ENCODE measurements at places on chromosomes 5 and 9. TPM values are rescaled to one million over a fixed set of nuclear protein-coding genes. Genes with fewer than 3 reads are reported as not detected.

SHROOM1 gene
- total RNA-seq, result 4.2 TPM

NEUROG1 gene
- not detected for total RNA-seq

NFIB gene
- total RNA-seq, result 0.05 TPM

ZNF462 gene
- total RNA-seq, result 0.71 TPM

LMX1B gene
- not detected for total RNA-seq

LECT2 gene
- not detected for total RNA-seq

BHMT2 gene
- total RNA-seq, result not detected

TTC23L gene
- not detected for total RNA-seq

PDLIM7 gene
- total RNA-seq, result 34.8 TPM

FAM153A gene
- 8.6 TPM for total RNA-seq

IRX1 gene
- total RNA-seq, result not detected

ANKRD31 gene
- total RNA-seq, result 0.29 TPM

ITK gene
- 307 TPM for total RNA-seq

MAML1 gene
- 37.0 TPM for total RNA-seq

TBCA gene
- total RNA-seq, result 151 TPM

C1QTNF3 gene
- total RNA-seq, result 3.9 TPM

KCTD16 gene
- total RNA-seq, result not detected

PPP1R26 gene
- 0.49 TPM for total RNA-seq

IGFBPL1 gene
- not detected for total RNA-seq

GABBR2 gene
- total RNA-seq, result not detected

SUSD3 gene
- 80.6 TPM for total RNA-seq

HCN1 gene
- total RNA-seq, result not detected

S1PR3 gene
- total RNA-seq, result 0.22 TPM

COL27A1 gene
- total RNA-seq, result 1.2 TPM

PRR16 gene
- not detected for total RNA-seq

MARCOL gene
- not detected for total RNA-seq

ADAMTS6 gene
- 1.1 TPM for total RNA-seq

IL4 gene
- total RNA-seq, result 12.7 TPM

IL9 gene
- 0.51 TPM for total RNA-seq

OR1J2 gene
- total RNA-seq, result not detected

CDH9 gene
- total RNA-seq, result not detected

GRXCR2 gene
- total RNA-seq, result not detected

RNF130 gene
- 4.8 TPM for total RNA-seq

PCDHA1 gene
- not detected for total RNA-seq

UGT3A2 gene
- total RNA-seq, result 0.25 TPM

RGS7BP gene
- total RNA-seq, result not detected

PCDHB9 gene
- not detected for total RNA-seq

MYMK gene
- total RNA-seq, result not detected

SNCB gene
- not detected for total RNA-seq

SLC36A3 gene
- not detected for total RNA-seq

HSD17B3 gene
- not detected for total RNA-seq

PCDHGA7 gene
- 0.24 TPM for total RNA-seq

FBN2 gene
- not detected for total RNA-seq

C5orf52 gene
- total RNA-seq, result not detected

PCA3 gene
- total RNA-seq, result not detected

SLU7 gene
- 48.6 TPM for total RNA-seq

TMOD1 gene
- total RNA-seq, result 1.6 TPM

NDST1 gene
- total RNA-seq, result 0.49 TPM
